ENCODE measurements at places on chromosomes 6 and 20. TPM values are rescaled to one million over a fixed set of nuclear protein-coding genes. Genes with fewer than 3 reads are reported as not detected.
A peak's percentile ranks its signal among the peaks of the same experiment; 100 is the strongest.

METTL24 gene
- total RNA-seq: not detected

DNA sequence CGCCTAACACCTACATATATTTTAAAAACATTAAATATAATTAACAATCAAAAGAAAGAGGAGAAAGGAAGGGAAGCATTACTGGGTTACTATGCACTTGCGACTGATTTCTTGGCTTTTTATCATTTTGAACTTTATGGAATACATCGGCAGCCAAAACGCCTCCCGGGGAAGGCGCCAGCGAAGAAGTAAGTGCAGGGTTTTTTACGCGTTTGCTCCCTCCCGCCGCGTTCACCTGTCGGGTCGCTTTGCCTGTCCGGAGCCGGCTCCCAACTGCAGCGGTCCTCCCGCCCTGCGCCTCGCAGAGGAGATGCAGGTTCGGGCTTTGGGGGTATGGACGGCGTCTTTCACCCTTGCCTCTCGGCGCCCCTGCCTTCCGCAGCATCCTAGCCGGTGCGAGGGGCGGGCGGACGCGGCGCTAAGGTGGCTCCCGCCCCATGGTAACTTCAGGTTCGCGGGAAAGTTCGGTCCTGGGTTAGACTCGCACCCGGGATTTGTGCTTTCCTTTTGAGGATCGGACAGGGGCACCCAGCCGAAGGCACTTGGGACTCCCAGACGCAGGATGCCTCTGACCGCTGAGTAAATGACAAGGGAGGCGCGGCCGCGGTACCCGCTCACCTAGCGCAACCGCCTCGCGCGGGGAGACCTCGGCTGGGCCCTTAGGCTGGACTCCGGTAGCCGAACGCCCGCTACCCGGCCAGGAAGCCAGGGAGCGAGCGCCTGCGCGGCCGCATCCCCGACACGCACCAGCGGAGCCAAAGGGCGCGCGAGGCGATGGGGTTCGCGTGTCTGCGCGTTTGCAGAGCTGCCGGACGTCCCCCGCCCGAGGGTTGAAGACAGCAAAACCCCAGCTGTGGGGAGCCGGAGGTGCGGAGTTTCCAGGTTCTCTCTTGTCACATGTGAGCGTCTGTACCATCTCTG lies 891 bp downstream of the RSPO3 start:
- no peaks in the 10 kb centered on the region for H3K4me1 ChIP-seq
- H3K36me3 ChIP-seq: no peaks in the 10 kb centered on the region
- peak overlapping the region; percentile 61 for H3K4me3 ChIP-seq
- DNase-seq: no peak
- no peak overlapping the region for H3K27ac ChIP-seq

HLA-DMA gene
- total RNA-seq: 1.7 TPM

TENT5A gene
- total RNA-seq: 6.4 TPM

- no peaks in the 10 kb centered on the region for H3K27me3 ChIP-seq
- DNase-seq: no peak
- H3K36me3 ChIP-seq: no peaks in the 10 kb centered on the region
- H3K27ac ChIP-seq: no peak overlapping the region
These were observed 36.3 kb upstream of the VEGFA start for GRCh38 chr6:43733471-43734293.

- no peak for DNase-seq
- H3K36me3 ChIP-seq: no peaks in the 10 kb centered on the region
- no peaks in the 10 kb centered on the region for H3K27me3 ChIP-seq
- H3K4me3 ChIP-seq: no peak overlapping the region
- H3K4me1 ChIP-seq: no peaks in the 10 kb centered on the region
These were observed 75.2 kb downstream of the MAP3K5 start for GRCh38 chr6:136716917-136717715.

GRCh38 chr20:59104831-59105230 lies 58.8 kb upstream of the ZNF831 start:
- peaks cover 75% of the 10 kb centered on the region for H3K27me3 ChIP-seq
- H3K4me1 ChIP-seq: no peaks in the 10 kb centered on the region
- no peak for DNase-seq
- no peak overlapping the region for H3K4me3 ChIP-seq
- H3K36me3 ChIP-seq: no peaks in the 10 kb centered on the region

DNA sequence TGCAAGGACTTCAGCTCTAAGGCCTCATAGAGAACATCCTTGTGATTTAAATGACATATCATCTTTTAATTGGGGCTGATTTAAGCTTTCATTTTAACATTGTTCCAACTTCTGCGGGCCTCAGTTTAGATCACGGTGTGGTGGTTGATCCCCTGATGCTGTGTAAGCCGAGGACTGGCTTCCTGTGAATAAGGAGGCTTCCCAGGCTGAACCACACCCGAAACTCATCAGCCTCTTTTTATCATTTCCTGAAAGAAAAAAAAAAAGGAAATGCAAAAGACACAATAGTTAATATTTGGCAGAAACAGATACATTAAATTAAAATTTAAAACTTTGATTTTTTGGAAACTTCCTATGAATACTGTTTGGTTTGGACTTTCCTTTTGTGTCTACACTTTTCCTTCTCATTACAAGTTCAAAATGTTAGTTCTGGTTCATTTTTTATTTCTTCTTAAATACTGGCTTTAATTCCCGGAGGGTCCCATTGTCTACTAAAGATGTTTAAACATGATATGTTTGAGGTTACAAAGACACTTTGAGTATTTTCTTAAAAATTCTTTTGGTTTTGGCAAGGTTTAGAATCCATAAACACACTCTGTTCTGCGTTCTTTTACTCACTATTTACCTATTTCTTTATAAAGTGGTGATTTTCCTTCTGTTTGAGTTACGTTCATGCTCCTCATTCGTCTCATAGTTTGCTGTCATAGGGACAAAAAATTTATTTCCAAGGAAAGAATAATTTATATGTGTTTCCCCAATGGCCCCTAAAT lies 230.0 kb upstream of the SULF2 start:
- H3K4me1 ChIP-seq: peaks cover 44% of the 10 kb centered on the region
- peaks cover 5% of the 10 kb centered on the region for H3K36me3 ChIP-seq
- no peak for DNase-seq
- no peaks in the 10 kb centered on the region for H3K27me3 ChIP-seq
- H3K4me3 ChIP-seq: no peak overlapping the region

CRIP3 gene
- total RNA-seq: 0.29 TPM

DNA sequence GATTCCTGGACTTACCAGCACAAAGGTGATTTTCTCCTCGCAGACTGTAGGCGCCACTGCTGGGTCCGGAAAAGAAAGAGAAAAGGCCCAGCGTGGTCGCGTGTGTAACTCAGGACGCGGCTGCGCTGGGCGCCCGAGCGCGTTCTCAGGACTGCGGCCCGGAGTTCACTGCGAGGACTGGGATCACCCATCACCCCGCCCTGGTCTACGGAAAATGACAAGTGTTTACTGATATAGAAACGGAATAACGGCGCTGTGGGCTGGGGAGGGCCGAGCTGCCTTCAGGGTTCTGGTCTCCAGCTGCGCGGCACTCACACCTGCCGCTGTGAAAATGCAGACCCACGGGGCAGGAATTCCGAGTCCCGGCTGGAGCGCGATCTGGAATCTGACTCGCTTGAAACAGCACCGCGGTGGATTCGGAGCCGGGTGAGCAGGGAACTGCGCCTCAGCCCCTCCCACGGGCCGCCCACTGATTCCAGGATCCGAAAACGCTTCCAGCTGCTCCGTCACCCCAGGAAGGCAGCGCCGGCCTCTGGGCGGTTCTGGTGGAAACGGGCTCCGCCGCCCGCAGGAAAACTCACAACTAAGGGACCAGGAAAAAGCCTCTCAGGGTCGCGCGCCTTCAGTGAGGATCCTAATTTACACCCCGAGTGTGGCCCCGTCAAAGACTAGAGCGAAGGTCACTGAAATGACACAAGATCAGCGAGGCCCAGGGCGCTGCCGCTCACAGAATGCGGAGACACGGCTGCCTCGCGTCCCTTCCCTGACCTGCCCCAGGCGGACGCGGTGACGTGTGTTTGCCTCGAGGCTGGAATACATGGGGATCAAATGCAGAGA lies 34.5 kb downstream of the HLA-A start:
- peak overlapping the region; percentile 71 for H3K4me3 ChIP-seq
- peak; percentile 80 for DNase-seq
- no peaks in the 10 kb centered on the region for H3K36me3 ChIP-seq
- peaks cover 16% of the 10 kb centered on the region for H3K4me1 ChIP-seq
- peak overlapping the region; percentile 61 for H3K27ac ChIP-seq

DNA sequence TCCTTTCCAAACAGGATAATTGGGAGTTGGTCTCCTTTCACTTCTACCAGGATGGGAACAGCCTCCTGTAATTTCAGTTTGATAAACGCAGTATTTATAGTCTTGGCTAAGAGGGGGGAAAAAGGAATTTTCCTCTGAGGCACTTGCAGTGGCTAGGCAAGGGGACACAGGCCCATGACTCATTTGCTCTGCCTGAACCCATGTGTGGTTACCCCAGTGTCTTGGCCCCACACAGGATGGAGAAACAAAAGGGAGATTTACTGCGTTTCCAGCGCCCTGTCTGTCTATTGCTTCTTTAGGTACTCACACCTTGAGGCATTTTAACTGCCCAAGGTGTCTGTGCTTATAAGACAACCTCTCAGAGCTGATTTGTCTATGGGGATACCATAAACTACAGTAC lies 74.8 kb upstream of the NEDD9 start:
- H3K36me3 ChIP-seq: no peaks in the 10 kb centered on the region
- H3K4me1 ChIP-seq: no peaks in the 10 kb centered on the region
- no peak overlapping the region for H3K27ac ChIP-seq
- DNase-seq: no peak
- H3K4me3 ChIP-seq: no peak overlapping the region

RPP40 gene
- 29.3 TPM for total RNA-seq

HLA-DQA2 gene
- not detected for total RNA-seq

TSHZ2 gene
- total RNA-seq: not detected

GRCh38 chr6:50654155-50654554 lies 59.2 kb upstream of the TFAP2D start:
- peak overlapping the region; percentile 82 for H3K27ac ChIP-seq
- H3K4me1 ChIP-seq: peaks cover 27% of the 10 kb centered on the region
- peak; percentile 67 for DNase-seq
- H3K4me3 ChIP-seq: no peak overlapping the region
- H3K27me3 ChIP-seq: no peaks in the 10 kb centered on the region
- H3K36me3 ChIP-seq: no peaks in the 10 kb centered on the region

DNA sequence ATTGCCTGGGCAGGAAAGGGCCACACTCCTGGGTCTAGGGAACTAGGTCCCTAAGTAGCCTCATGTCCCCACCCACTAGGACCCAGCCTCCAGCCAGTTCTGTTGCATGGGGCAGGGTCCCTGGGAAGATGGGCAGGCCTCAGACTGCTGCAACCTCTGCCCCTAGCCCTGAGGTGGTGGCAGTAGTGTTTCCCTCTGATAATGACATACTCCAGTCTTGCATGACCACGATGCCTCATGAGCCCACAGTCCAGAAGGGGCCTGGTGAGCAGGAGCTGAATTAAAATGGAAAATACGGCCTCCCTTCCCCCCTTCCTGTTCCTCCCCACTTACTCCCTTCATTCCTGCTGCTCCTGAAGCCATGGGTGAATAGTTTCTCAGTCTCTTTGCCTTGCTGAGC lies 36.0 kb upstream of the SCRT2 start:
- H3K4me1 ChIP-seq: no peaks in the 10 kb centered on the region
- no peak overlapping the region for H3K27ac ChIP-seq
- H3K4me3 ChIP-seq: no peak overlapping the region
- DNase-seq: no peak
- H3K27me3 ChIP-seq: peaks cover 60% of the 10 kb centered on the region

DNA sequence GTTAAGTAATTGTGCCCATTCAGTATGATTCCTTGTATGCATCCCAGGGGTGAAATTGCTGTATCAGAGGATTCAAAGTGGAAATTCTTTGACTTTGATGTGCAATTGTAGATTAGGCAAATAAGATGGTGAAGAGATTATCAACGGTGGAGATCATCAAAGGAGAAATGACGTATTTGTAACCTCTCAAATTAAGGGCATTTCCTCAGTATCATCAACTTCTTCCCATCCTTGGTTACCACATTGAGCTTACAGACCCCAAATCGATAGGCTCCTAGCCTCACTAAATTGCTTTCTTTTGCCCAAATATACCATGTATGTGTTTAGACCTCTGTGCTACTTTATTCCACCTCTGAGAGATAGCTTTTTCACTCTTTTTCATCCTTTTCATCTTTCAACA lies 213.1 kb upstream of the ZFP64 start:
- H3K36me3 ChIP-seq: no peaks in the 10 kb centered on the region
- H3K4me1 ChIP-seq: no peaks in the 10 kb centered on the region
- H3K4me3 ChIP-seq: no peak overlapping the region
- no peaks in the 10 kb centered on the region for H3K27me3 ChIP-seq
- no peak for DNase-seq
- no peak overlapping the region for H3K27ac ChIP-seq

GRCh38 chr6:105992315-105992961 lies 93.7 kb upstream of the PRDM1 start:
- 0 out of 2 replicates have a peak, but pooled peaks cover 14% of the 10 kb centered on the region for H3K4me1 ChIP-seq
- no peak overlapping the region for H3K27ac ChIP-seq
- no peaks in the 10 kb centered on the region for H3K27me3 ChIP-seq
- peak; percentile 72 for DNase-seq
- H3K36me3 ChIP-seq: no peaks in the 10 kb centered on the region
- H3K4me3 ChIP-seq: peak overlapping the region; percentile 85

DNA sequence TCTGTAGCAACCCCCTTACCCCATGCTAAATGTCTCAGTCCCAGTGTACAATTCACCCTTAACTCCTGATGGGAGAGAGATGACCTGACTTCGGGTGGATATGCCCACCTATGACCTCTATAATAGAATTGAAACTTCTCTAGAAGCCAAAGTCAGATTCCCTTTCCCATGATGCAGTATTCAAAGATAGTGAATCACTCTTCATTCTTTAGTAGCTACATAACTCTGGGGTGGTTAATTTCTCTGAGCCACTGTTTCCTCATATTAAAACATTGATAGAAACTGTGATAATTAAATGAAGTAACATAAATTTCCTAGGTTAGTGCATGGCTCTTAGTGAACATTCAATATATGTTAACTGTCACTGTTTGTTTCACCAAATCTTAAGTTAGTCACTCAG lies 500.4 kb downstream of the COL12A1 start:
- no peaks in the 10 kb centered on the region for H3K27me3 ChIP-seq
- no peak overlapping the region for H3K4me3 ChIP-seq
- no peak overlapping the region for H3K27ac ChIP-seq

- DNase-seq: no peak
- H3K4me1 ChIP-seq: no peaks in the 10 kb centered on the region
- H3K36me3 ChIP-seq: peaks cover 38% of the 10 kb centered on the region
- no peak overlapping the region for H3K4me3 ChIP-seq
These were observed 23.3 kb downstream of the STK38 start for GRCh38 chr6:36523936-36524499.

GRCh38 chr6:142336787-142337186 lies 35.0 kb downstream of the ADGRG6 start:
- no peak for DNase-seq
- no peak overlapping the region for H3K4me3 ChIP-seq
- H3K4me1 ChIP-seq: peaks cover 12% of the 10 kb centered on the region
- peaks cover 15% of the 10 kb centered on the region for H3K36me3 ChIP-seq
- H3K27me3 ChIP-seq: no peaks in the 10 kb centered on the region
- no peak overlapping the region for H3K27ac ChIP-seq

DNA sequence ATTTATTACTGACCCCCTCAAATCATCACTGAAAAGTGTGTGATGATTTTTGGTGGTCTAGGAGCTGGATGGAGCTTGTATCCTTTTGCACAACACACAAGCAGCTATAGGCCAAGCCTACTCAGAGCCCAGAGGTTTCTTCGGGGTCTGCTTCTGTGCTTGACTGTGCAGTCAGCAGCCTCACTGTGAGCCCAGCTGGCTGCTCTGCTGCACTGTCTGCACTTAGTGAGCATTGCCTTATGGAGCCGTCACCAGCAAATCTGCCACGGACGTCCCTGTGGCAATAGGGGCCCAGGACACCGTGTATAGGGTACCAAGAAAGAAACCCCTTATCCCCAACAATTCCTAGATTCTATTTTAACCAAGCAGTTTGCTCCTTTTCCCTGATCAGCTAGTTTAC lies 38.6 kb upstream of the GMPR start:
- H3K27ac ChIP-seq: no peak overlapping the region
- no peak for DNase-seq
- H3K4me1 ChIP-seq: no peaks in the 10 kb centered on the region
- no peak overlapping the region for H3K4me3 ChIP-seq
- no peaks in the 10 kb centered on the region for H3K36me3 ChIP-seq
